ENCODE measurements at places on chromosomes 1 and 21. TPM values are rescaled to one million over a fixed set of nuclear protein-coding genes. Genes with fewer than 3 reads are reported as not detected.

ANGPTL1 gene
- polyA plus RNA-seq: 0.52 TPM

NBPF3 gene
- 0.35 TPM for polyA plus RNA-seq

KRTAP12-2 gene
- polyA plus RNA-seq: not detected

GJA4 gene
- polyA plus RNA-seq: not detected

MASP2 gene
- not detected for polyA plus RNA-seq

COL6A2 gene
- 0.32 TPM for polyA plus RNA-seq

PHTF1 gene
- polyA plus RNA-seq: 69.8 TPM

ADGRL4 gene
- polyA plus RNA-seq: 0.76 TPM

GBP6 gene
- polyA plus RNA-seq: not detected

FABP3 gene
- 242 TPM for polyA plus RNA-seq

SYCP1 gene
- 8.1 TPM for polyA plus RNA-seq

CD48 gene
- not detected for polyA plus RNA-seq

BARHL2 gene
- not detected for polyA plus RNA-seq

PDC gene
- polyA plus RNA-seq: not detected

CHODL gene
- polyA plus RNA-seq: 3.4 TPM

AQP10 gene
- polyA plus RNA-seq: not detected

ETV3L gene
- polyA plus RNA-seq: not detected

DMRTA2 gene
- polyA plus RNA-seq: not detected

AMPD1 gene
- not detected for polyA plus RNA-seq

Measured in Purkinje cell (primary cell).